ENCODE measurements at places on chromosomes 16 and 17.

DNA sequence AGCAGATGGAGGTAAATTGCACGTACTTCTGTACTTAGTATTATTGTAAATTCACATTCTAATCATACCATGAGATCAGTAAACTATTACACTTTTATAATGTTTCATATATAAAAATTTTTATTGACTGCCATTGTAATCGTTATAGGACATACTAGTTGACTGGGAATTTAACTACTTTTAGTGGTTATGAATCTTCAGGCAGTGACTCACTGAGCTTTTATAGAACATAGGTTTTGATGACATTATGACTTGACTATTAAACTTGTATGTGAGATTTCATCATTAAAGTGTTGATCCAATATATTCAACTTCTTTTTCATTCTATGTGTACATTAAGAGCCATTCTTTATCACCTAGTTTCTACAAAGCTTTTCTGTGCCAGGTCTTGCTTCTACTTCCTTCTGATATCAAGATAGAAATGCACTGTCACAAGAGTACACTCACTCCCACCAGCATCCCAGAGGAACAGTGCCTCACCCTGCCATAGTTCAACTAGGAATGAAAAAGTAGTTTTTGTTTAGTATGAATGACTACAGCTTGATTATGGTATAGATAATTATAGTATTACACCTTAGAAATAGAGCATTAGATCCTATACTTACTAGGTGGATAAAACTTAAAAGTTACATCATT, 142.4 kb upstream of the RBL2 start:
- DNase-seq, result no peak

DNA sequence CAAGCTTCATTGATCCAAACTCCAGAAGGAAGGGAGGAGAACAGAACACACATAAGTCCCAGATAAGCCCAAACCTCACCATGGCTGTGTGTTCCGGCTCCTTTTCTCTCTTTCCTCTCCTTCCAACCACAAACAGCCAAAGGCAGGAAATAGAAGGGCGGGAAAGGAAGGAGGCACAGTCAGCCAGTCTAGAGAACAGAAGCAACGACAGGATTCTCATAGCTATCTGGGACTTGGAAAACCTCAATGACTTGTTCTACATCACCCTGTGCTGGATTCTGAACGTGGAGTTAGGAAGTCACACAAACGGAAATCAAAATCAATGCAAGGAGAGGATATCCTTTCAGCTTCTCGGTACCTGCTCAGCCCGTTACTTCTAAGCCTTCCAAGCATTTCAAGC, 9.0 kb downstream of the CRK start:
- no peak for DNase-seq

DNA sequence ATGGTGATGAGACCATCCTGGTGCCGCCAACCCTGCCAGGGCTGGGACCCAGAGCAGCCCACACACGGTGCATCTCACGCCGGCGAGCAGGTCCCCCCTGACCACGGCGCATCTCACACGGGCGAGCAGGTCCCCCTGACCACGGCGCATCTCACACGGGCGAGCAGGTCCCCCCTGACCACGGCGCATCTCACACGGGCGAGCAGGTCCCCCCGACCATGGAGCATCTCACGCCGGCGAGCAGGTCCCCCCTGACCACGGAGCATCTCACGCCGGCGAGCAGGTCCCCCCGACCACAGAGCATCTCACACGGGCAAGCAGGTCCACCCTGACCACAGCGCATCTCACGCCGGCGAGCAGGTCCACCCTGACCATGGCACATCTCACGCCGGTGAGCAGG, 59.2 kb downstream of the MRM3 start:
- DNase-seq, result no peak

DNA sequence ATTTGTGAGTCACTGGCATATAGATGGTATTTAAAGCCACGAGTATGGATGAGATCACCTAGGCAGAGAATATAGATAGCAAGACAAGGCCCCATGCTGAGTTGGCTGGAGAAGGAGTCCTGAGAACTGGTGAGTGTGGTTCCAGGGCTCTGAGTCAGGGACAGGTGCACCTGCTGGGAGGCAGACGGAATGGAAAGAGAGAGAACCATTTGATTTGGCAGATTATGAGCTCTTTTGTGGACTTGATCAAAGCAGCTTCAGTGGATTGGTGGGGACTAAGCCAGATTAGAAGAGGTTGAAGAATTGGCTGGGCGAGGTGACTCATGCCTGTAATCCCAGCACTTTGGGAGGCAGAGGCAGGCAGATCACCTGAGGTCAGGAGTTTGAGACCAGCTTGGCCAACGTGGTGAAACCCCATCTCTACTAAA, 4.3 kb upstream of the C16orf92 start:
- no peak for DNase-seq

DNA sequence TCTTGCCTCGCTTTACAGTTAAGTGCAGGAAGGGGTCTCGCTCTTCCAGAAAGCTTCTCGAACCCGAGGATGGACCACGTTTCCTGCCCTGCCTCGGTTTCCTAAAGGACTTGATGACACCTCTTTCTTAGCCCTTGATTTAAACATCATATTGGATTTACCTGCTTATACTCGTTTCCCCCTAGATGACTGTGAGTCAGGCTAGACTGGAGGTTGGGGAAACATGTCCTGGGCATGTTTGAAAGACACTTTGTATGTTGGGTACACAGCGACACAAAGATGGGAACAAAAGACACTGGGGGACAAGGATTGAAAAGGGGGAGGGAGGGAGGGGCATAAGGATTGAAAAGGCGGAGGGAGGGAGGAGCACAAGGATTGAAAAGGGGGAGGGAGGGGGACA, 30.0 kb downstream of the SDK2 start:
- no peak for DNase-seq

GRCh38 chr17:20852239-20852989, 190.4 kb downstream of the USP22 start:
- DNase-seq, result peak; percentile 17

- DNase-seq, result peak; percentile 8
These were observed 262.7 kb upstream of the KCNJ16 start for GRCh38 chr17:69812240-69812837.

DNA sequence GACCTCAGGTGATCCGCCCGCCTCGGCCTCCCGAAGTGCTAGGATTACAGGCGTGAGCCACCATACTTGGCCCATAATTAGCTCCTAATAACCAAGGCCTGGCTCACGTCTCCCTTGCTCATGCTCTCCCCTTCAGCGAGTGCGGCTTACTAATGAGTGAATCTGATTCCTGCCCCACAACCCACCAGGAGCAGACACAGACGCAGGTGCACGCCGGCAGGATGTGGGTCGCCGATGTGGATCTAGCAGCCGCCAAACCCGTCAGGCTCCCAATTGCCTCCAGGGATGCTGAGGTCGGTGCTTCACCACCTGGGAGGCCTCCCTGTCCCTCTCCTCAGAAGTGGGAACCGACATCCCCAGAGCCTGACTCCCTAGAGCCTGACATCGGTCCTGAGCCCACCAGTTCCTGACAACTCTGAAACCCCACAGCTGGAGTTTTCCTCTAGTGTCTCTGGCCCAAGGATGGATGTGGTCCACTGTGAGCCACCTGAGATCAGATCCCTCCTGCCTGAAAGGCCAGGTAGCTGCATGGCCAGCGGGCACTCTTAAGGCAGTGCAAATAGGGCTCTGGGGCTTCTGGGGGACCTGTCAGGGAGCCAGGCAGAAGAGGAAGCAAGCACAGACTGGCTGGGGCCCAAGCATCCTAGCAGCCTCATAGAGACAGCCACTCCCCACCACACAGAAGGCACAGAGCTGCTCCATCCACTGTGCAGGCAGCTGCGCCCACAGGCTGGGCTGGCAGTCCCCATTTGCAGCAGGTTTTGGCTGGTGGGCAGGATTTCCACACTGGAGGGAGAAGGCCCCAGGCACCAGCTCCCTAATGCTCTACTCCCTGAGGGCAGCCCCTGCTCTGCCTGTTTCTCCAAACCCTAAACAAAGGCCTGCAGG, 10.8 kb downstream of the EXOC7 start:
- DNase-seq, result no peak

- DNase-seq, result peak; percentile 98
These were observed 23.3 kb downstream of the CEP295NL start for GRCh38 chr17:78879635-78880186.

DNA sequence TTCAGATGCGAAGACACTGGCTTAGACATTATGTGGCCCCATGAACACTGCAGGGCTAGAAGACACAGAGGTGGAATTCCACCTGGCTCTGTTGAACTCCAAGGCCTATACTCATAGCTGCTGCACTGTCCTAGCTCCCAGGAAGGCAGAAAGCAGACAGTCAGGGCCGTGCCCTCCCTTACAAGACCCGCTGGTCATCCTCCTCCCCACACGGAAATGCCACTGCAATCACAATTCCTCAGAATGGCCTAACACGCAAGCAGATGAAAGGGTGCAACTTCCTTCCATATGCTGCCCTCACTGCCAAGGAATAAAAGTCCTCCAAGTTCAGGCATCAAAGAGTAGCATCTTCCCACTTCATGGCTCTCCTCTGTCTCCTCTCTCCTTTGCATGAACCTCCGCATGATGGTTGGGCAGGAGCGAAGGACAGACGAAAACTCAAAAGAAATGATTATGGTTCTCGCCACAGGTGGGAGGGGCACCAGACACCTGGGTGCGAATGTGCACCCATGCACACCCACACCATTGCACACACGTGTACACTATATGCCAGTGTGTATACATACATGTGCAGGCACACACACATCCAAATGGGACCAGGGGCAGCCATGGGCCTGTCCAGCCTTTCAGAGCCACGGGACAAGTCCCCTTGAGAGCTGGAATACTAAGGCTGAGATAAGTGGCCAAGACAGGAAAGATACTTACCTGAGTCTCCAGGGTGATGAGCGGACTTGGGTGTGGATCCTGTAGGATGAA, 113.3 kb downstream of the XYLT1 start:
- no peak for DNase-seq

GRCh38 chr17:67137860-67138259, 93.5 kb downstream of the CACNG1 start:
- DNase-seq, result no peak

DNA sequence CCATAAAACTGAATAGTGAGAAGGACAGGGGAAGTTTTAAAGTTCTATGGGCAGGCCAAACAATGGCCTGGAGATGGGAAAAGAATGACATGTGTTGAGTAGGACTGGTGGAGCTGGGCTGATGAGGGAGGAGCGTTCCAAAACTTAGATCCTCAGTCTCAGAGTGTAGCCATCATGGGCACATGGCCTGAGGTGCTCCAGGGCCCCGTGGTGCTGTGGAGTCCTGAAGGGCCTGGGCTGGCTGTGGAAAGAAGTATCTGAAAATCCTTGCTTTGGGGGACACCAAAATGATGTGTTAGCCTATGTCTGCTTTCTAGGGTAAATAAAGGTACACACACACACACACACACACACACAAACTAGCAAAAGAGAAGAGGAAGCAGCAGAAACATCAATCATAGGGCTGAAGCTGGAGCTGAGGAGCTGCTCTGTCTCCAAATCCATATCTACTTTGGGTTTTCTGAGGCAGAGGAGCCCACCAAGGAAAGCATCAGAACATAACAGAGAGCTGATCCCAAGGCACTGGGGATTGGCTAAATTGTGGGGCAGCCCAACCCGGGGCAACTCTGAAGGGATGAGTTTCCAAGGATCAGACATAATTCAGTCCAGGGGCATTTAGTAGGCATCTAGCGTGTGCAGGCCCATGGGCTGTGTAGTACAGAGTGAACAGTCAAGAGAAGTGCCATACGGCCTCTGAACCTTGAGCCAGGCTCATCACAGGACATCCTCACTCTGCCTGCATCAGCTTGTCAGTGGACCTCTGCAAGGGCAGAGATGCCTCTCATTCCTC, 85.2 kb downstream of the C16orf78 start:
- DNase-seq, result no peak

- no peak for DNase-seq
These were observed 157.8 kb downstream of the CDH13 start for GRCh38 chr16:82784573-82784968.

GRCh38 chr17:45431531-45432404, 902 bp downstream of the ARHGAP27 start:
- DNase-seq, result peak; percentile 67

- peak; percentile 96 for DNase-seq
These were observed 1.6 kb downstream of the IFT140 start for GRCh38 chr16:1610071-1610898.

DNA sequence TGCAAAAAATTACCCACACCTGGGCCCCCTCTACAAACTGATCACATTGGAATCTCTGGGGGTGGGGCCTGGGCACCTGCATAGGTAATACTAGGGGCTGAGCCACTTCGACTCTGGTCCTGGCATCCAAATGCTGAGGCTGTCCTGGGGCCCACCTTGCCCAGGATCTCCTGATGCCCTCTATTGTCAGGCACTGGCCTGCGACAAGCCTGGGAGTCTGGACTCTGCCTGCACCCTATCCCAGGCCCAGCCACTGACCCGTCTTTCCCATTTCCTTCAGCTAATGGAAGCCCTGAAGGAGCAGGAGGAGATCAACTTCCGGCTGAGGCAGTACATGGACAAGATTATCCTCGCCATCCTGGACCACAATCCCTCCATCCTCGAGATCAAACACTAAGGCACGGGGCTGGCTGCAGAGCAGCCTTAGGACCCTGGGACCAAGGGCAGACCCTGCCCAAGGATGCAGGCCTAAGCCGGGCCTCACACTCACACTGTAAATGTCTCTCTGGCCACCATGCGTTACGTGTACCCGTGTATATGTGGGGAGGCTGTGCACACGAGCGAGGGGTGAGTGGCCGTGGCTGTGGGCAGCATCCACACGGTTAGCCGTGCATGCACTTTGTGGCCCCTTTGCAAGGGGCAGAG, 140.0 kb downstream of the RAB11FIP4 start:
- no peak for DNase-seq

GRCh38 chr17:3556239-3556915, 1.2 kb downstream of the TRPV3 start:
- no peak for DNase-seq

DNA sequence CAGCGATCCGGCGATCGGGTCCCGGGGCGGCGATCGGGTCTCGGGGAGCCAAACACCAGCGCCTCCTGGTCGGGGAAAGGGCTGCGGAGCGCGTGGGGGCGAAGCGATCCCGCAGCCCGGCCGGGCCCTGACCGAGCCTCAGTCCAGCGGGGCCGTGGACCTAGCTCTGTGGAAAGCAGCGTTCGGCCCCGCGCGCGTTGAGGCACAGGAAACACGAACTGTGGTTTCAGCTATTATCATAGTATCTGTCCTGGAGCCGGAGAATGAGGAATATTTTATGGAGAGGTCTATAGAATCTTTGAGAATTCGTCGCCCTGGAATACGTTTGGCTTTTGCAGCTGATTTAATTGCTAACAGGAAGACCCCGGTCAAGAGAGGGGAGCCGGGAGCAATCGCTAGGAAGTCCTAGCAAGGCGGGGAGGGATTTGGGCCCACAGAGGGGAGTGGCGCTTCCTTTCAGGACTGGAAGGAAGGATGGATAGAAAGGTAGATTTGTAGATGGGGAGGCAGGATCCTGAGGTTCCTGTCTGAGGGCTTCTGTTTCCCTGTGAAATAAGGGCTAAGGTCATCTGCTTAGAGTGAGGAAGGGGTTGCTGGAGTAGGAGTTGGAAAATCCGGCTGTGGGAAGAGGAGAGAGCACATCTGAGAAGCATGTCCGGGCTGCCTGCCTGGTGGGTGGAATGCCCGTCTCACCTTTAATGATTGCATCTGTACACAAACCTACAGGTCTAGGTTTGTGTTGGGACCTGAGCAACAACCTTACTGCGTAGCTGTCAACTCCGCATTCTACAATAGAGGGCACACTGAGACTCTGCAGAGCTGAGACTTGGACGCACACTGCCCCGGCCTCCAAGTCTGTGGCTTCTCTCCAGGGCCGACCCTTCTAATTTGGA, 770 bp downstream of the CCNF start:
- DNase-seq, result peak; percentile 61
